ENCODE measurements at places on chromosomes 12 and 14. TPM values are rescaled to one million over a fixed set of nuclear protein-coding genes. Genes with fewer than 3 reads are reported as not detected.

- H3K27ac ChIP-seq = no peak overlapping the region
- peaks cover 2% of the 10 kb centered on the region for H3K4me1 ChIP-seq
- H3K27me3 ChIP-seq = no peaks in the 10 kb centered on the region
- no peak for DNase-seq
- H3K4me3 ChIP-seq = no peak overlapping the region
Observed at GRCh38 chr14:103341250-103342129, 7.5 kb downstream of the EIF5 start.

The AKAP3 gene
- 1.4 TPM for total RNA-seq

DNA sequence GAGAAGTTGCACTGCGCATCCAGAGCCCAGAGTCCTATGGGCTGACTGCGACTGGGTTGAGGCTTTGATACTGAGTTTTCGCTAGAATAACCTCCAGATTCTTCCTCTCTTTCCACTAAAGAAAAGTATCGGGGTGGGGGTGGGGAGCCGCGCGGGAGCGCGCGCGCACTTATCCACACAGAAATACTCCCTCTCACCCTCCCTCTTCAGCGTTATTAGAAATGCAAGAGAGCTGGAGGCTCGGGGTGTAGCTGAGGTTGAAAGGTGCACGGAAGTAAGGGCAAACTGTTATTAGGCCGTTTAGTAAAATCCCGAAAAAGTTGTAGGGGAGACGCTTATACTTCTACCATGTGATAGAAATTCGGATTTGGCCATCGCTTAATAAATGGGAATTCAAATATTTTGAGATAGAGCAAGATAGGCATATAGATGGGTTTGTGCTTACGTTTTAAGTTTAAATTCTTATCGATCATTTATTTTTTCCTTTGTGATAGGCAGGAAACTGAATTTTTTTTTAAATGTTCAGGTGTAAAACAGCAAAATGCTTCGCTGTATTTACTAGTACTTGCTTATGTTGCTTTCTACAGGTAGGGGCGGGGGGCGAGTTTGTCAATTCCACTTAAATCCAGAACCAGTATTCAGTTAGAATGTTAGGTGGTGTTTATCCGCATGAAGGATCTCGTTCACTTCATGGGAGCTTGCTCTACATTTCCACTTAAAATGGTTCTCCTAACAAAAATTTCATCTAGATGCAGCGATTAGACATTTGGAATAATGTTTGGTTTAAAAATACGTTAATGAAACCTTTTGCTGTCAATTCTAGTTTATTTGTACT is 1.1 kb downstream of the ARHGAP5 start:
- no peaks in the 10 kb centered on the region for H3K27me3 ChIP-seq
- H3K4me3 ChIP-seq = peak overlapping the region; percentile 90
- DNase-seq = peak; percentile 22
- no peaks in the 10 kb centered on the region for H3K36me3 ChIP-seq
- peak overlapping the region; percentile 90 for H3K27ac ChIP-seq
- H3K4me1 ChIP-seq = peaks cover 12% of the 10 kb centered on the region

The GALNT4 gene
- 6.9 TPM for total RNA-seq

The TCL1A gene
- total RNA-seq = not detected

GRCh38 chr12:116884871-116885270 is 3.6 kb upstream of the HRK start:
- H3K36me3 ChIP-seq = no peaks in the 10 kb centered on the region
- no peak for DNase-seq
- no peak overlapping the region for H3K27ac ChIP-seq
- no peak overlapping the region for H3K4me3 ChIP-seq
- H3K27me3 ChIP-seq = peaks cover 49% of the 10 kb centered on the region

The ASIC1 gene
- total RNA-seq = 8.2 TPM

GRCh38 chr14:79094951-79095350 is 924.8 kb downstream of the NRXN3 start:
- H3K36me3 ChIP-seq = no peaks in the 10 kb centered on the region
- H3K27ac ChIP-seq = no peak overlapping the region
- no peaks in the 10 kb centered on the region for H3K4me1 ChIP-seq
- DNase-seq = no peak
- no peak overlapping the region for H3K4me3 ChIP-seq

The HAL gene
- 0.10 TPM for total RNA-seq

DNA sequence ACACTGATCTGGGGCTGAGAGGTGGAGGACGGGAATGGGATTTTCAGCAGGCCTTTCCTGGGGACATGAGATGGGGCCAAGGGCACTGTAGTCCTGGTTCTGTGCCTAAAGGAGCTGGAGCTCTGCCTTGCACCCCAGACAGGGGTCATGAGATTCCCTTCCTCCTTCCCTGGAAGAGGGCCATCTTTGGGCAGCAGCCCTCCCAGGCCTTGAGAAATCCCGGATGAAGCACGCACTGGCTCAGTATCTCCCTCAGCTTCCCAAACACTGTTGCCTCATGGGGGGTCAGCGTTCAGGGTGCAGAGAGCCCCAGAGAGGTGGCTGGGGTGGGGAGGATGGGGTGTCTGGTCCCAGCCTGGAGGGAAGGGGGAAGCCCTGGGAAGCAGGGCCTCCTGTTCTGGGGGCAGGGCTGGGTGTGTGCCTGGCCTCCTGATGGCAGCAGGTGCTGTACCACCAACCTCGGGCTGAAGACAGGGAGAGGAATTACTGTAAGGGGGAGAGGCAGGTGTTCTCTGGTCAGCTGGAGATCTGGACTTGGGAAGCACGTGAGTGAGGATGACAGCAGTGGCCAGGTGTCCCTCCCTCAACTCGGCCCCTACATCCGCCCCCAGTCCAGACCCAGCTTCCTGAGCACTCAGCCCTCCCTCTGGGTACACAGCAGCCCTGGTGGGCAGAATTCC is 8.4 kb upstream of the NR4A1 start:
- no peak overlapping the region for H3K4me3 ChIP-seq
- H3K27me3 ChIP-seq = no peaks in the 10 kb centered on the region
- H3K27ac ChIP-seq = no peak overlapping the region
- no peaks in the 10 kb centered on the region for H3K36me3 ChIP-seq
- no peak for DNase-seq

DNA sequence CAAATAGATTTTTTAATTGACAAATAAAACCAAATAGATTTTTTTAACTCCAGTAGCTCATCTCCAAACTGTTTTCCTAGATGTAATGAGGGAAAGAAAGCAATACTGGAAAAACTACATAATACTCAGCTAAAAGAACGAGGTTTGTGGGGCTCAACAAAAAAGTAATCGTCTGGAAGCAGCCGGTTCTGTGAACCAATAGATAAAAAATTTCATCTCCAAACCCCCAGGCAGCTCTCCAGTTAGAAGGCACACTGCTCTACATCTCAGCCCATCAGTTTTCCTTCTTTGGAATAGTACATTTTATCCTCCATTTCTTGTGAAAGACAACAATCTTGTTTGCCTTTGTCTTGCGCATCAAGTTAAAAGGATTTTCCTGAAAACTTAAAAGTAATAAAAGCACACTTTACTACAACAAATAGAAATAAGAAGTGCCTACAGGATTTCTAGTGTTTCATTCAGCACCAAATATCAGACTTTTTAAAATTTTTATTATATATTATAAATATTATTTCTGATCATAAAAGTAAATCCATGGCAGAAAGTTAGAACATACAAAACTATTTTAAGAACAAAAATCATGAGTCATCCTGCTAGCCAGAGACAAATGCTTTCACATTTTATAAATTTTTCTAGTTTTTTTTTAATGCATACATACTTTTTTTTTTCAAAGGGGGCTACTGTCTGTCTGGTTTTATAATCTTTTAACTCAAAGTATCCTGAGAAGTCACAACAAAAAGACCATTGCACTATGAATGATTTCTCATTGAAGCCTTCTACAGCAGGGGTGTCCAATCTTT is 67.7 kb downstream of the EPS8 start:
- no peaks in the 10 kb centered on the region for H3K27me3 ChIP-seq
- peaks cover 28% of the 10 kb centered on the region for H3K4me1 ChIP-seq
- H3K4me3 ChIP-seq = no peak overlapping the region
- peak; percentile 46 for DNase-seq
- H3K27ac ChIP-seq = peak overlapping the region; percentile 57
- no peaks in the 10 kb centered on the region for H3K36me3 ChIP-seq

GRCh38 chr12:131852551-131853299 is 24.5 kb downstream of the MMP17 start:
- H3K27me3 ChIP-seq = no peaks in the 10 kb centered on the region
- no peak overlapping the region for H3K4me3 ChIP-seq
- no peak for DNase-seq
- no peak overlapping the region for H3K27ac ChIP-seq
- no peaks in the 10 kb centered on the region for H3K36me3 ChIP-seq
- peaks cover 14% of the 10 kb centered on the region for H3K4me1 ChIP-seq

GRCh38 chr12:2877953-2878732 is 1.1 kb downstream of the RHNO1 start:
- H3K4me3 ChIP-seq = peak overlapping the region; percentile 99
- H3K27ac ChIP-seq = peak overlapping the region; percentile 95
- DNase-seq = no peak
- peaks cover 9% of the 10 kb centered on the region for H3K36me3 ChIP-seq
- no peaks in the 10 kb centered on the region for H3K27me3 ChIP-seq
- H3K4me1 ChIP-seq = peaks cover 6% of the 10 kb centered on the region

DNA sequence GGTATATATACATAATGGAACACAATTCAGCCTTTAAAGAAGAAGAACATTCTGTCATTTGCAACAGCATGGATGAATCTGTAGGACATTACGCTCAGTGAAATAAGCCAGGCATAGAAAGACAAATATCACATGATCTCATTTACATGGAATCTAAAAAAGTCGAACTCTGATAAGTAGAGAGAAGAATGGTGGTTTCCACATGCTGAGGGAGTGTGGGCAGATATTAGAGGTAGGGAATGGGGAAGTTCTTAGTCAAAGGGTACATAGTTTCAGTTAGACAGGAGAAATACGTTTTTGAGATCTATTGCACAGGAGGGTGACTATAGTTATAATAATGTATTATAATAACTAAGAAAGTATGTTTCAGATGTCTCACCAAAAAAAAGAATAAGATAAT is 71.4 kb downstream of the ADAMTS20 start:
- H3K36me3 ChIP-seq = no peaks in the 10 kb centered on the region
- no peaks in the 10 kb centered on the region for H3K4me1 ChIP-seq
- H3K27me3 ChIP-seq = no peaks in the 10 kb centered on the region
- no peak for DNase-seq
- no peak overlapping the region for H3K4me3 ChIP-seq

DNA sequence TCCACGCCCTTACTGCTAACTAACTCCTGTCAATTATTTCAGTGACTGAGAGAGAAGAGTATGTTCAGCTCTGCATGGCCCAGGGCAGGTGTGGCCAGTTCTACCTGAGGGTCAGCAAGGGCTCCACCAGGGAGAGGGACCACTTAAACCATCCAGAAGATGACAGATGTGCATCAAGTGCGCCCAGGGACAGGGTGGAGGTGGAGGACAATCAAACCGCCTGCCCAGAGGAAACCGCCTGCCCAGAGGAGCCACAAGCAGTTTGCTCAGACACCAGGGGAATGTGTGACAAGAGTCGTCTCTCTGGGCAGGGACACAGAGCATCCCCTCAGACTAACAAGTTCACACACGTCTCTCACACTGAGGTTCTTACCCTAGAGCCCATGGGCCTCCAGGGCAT is 14.5 kb downstream of the DPF3 start:
- H3K4me3 ChIP-seq = no peak overlapping the region
- H3K27ac ChIP-seq = no peak overlapping the region
- peaks cover 12% of the 10 kb centered on the region for H3K4me1 ChIP-seq
- no peaks in the 10 kb centered on the region for H3K27me3 ChIP-seq
- DNase-seq = no peak
- no peaks in the 10 kb centered on the region for H3K36me3 ChIP-seq

The ACSS3 gene
- total RNA-seq = 13.9 TPM

DNA sequence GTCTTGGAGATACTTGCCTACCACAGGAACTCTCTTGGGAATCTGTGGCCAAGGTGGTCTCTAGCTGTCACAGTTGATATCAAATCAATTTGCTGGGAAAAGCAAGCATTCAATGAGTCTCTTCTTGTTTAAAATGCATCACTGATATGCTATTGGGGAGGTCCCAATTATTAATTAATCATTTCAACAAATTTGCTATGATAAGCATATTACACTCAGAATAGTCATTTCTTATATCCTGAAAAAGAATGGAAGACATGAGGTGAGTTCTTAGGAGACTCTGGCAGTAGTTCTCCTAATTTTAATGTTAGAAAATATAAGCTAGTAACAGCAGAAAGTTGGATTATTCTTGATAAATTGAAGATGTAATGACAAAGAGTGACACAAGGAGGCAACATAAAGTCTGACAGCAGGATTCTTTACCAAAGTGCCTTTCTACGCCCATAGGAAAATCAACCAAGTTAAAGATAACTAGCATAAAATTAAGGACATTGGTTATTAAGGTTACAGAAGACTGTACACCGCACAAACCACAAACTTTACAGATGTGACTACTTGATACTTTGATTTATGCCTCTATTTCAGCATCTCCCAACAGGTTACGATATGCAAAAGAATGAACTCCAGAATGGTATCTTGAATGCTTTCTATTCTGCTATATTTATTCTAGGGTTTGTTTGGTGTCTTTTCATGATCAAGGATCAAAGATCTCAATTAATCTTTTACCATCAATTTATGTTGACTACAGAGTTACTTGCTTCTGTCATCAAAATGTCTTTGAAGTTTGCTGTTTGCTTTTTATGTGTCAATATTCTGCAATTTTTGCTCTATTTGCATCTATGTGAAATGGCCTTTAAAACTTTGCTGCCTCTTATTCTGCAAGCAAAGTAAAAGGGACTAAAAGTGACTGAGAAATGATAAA is 349.6 kb upstream of the CLEC14A start:
- H3K4me1 ChIP-seq = no peaks in the 10 kb centered on the region
- DNase-seq = no peak
- H3K36me3 ChIP-seq = no peaks in the 10 kb centered on the region
- no peak overlapping the region for H3K4me3 ChIP-seq
- H3K27me3 ChIP-seq = no peaks in the 10 kb centered on the region
- H3K27ac ChIP-seq = no peak overlapping the region

DNA sequence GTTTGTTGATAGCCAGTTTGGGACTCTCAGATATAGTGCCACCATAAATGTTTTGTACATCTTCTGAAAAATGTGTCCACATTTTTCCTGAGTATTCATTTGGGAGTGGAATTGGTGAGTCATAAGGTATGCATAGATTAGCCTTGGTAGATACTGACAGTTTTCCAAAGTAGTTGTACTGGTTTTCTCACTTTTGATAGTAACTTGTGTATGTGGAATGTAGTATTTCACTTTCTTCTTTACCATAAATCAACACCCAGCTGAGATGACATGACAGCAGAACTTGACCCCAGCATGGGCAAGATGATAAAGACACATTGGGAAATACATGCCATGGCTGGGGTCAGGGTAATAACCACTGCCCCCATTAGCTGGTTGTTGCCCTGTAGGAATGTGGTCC is 5.4 kb downstream of the FBXW8 start:
- peaks cover 12% of the 10 kb centered on the region for H3K4me1 ChIP-seq
- H3K36me3 ChIP-seq = peaks cover 5% of the 10 kb centered on the region
- no peak overlapping the region for H3K4me3 ChIP-seq
- peak; percentile 64 for DNase-seq
- no peaks in the 10 kb centered on the region for H3K27me3 ChIP-seq

DNA sequence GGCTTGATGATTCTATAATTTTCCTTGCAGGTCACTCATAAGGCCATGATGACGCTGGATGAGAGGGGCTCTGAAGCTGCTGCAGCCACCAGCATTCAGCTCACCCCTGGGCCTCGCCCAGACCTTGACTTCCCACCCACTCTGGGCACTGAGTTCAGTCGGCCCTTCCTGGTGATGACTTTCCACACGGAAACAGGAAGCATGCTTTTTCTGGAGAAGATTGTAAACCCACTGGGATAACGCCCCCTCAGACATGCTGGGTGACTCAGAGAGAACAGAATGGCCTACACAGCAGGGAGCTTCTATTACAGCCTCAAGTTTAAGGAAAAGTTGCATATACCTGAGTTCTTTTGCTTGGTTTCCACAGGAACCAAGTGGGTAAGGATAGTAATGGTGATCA is 34.3 kb downstream of the SERPINA3 start:
- H3K4me3 ChIP-seq = no peak overlapping the region
- H3K27ac ChIP-seq = peak overlapping the region; percentile 0
- H3K36me3 ChIP-seq = no peaks in the 10 kb centered on the region
- H3K27me3 ChIP-seq = no peaks in the 10 kb centered on the region
- peak; percentile 65 for DNase-seq
- peaks cover 12% of the 10 kb centered on the region for H3K4me1 ChIP-seq
